Activated T-helper 2 cell treated with anti-CD3 and anti-CD28 coated beads, Interferon-gamma antibody, Interleukin-2, Interleukin-4, amounts not matched to agents 10 μg/mL and 5 μg/mL and 100 μg/mL, durations not matched to agents 14 hours and 24 hours and 36 hours (primary cell): ENCODE measurements at places on chromosomes 6 and 20. TPM values are rescaled to one million over a fixed set of nuclear protein-coding genes. Genes with fewer than 3 reads are reported as not detected.

DNA sequence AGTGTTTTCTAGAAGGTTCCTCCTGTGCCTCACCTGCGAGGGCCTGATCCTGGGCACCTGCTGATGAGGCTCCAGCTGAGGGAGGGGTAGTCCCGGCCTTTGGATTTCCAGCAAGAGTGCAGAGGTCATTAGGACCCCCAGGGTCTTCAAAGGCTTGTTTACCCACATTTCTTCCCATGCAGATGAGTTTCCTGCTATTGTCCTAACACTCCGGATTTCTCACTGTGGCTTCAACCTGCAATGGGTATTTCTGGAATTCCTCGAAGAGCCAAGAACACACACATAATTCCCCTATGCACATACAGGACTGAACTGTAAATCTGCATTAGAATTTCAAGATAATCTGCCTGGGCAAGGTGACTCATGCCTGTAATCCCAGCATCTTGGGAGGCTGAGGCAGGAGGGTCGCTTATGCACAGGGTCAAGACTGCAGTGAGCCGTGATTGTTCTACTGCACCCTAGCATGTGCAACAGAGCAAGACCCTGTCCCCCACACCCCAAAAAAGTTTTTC is 53.9 kb downstream of the ADNP start:
- H3K4me3 ChIP-seq, result no peak overlapping the region
- H3K36me3 ChIP-seq, result no peaks in the 10 kb centered on the region
- H3K27me3 ChIP-seq, result no peaks in the 10 kb centered on the region
- H3K27ac ChIP-seq, result no peak overlapping the region
- H3K4me1 ChIP-seq, result no peaks in the 10 kb centered on the region

DNA sequence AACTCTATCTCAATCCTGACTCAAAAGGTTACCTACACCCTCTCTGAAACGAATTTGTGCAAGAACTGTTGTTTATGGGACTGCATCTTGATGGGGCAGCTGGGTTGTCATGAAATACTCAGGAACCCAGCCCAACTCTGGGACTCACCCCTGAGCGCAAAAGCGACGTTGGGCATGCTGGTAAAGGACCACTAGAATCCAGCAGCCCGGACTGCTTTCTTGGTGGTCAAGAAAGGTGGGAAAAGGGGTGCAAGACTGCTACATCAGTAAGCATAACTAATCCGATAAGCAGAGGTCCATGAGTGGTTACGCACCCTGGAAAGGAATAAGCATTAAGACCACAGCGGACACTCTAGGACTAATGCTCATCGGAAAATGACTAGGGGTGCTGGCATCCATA is 6.3 kb upstream of the PRR18 start:
- no peak for DNase-seq
- no peak overlapping the region for H3K27ac ChIP-seq
- H3K4me3 ChIP-seq, result no peak overlapping the region
- H3K4me1 ChIP-seq, result no peaks in the 10 kb centered on the region

- H3K27ac ChIP-seq, result no peak overlapping the region
- no peak overlapping the region for H3K4me3 ChIP-seq
- no peaks in the 10 kb centered on the region for H3K27me3 ChIP-seq
- no peak for DNase-seq
These were observed 70.8 kb upstream of the IYD start for GRCh38 chr6:150298030-150298380.

- no peak for DNase-seq
- H3K36me3 ChIP-seq, result no peaks in the 10 kb centered on the region
- peaks cover 2% of the 10 kb centered on the region for H3K27me3 ChIP-seq
- H3K27ac ChIP-seq, result no peak overlapping the region
- no peak overlapping the region for H3K4me3 ChIP-seq
These were observed 90.6 kb upstream of the ADGRF1 start for GRCh38 chr6:47132724-47133123.

DNA sequence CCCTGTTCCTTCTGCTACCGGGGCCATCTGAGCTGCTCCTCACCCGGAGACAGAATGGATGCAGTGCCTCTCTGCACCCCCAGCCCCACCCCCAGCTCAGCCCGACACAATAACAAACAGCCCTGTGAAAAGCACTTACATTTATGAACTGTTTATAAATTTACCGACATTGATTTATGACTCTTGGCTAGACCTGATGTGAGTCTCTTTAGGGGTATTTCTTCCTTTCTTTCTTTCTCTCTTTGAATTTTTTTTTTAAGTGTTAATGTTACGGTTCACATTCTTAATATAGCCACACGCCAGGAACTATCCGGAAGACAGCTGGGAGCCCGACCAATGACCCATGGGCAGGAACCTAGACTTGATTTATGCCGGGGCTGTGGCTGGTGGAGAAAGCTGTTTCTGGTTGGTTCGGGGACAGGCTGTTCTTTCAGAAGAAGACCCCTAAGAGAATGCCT is 266.3 kb downstream of the CDC5L start:
- peaks cover 21% of the 10 kb centered on the region for H3K4me1 ChIP-seq
- no peaks in the 10 kb centered on the region for H3K27me3 ChIP-seq
- H3K27ac ChIP-seq, result no peak overlapping the region
- peaks cover under 1% of the 10 kb centered on the region for H3K36me3 ChIP-seq

LY6G6D gene
- total RNA-seq, result not detected in 2 replicates

TMEM170B gene
- 0.62 and 0.78 TPM in 2 replicates for total RNA-seq
